ENCODE measurements at places on chromosomes 4 and X.

DNA sequence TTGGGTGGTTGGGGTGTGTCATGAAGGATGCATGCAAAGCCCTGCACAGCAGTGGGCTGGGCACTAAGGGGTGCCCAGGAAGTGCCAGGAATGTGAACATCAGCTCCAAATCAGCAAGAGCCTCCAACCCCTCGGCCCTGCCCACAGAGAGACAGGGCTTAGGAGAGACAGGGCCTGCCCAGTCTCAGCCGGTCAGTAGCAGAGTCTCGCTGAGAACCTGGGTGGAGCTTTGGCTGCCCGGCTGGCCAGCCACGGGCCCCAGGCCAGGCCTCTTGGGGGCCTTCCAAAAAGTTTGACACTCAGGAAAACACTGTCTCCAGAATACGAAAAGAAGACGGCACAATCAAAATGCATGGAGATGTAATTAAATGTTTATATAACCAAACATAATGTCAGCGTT, 4.3 kb upstream of the MXD4 start:
- no peak for DNase-seq

DNA sequence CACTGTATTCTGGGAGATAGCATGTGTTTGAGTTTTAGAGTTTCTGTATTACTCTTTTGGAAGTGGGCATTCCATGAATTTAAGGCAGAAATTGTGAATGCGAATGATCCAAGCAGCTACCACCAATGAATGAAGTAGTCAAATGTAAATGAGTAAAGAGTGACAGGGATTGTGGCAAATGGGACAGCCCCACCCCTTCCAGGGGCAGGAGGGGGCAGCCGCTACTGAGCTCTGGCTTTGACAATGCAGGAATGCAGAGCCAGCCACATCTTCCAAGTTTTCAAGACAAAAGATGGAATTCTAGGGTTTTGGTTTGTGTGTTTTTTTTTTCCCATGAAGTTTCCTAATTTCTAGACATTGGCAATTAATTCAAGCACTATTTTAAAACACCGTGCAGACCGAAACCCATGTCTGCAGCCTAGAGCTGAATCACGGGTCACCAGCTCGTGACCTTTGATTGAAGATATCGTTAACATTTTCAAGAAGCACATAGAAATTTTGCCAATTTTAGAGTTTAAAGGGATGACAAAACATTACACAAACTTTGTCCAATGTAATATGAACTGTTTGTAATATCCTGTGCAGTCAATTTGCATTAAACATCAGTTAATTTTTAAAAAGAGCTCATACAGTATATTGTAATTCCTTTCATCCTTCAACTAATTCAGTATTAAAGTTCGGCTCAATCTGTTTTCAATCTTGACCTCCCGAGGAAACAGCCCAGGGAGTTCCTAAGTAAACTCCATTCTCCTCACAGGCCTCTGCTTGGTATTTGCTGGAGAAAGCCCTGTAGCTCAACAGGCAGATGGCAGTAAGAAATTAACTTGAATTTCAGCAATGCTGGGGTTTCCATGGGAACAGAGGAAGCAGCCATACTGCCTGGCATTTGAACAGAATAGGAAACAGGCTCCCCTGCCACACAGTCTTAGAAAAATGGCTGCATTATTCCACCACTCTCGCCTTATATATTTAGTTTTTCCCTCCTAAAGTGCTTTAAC, 83.4 kb downstream of the UCHL1 start:
- DNase-seq, result no peak

GRCh38 chr4:29131304-29131703, 1588.9 kb upstream of the PCDH7 start:
- DNase-seq, result no peak

DNA sequence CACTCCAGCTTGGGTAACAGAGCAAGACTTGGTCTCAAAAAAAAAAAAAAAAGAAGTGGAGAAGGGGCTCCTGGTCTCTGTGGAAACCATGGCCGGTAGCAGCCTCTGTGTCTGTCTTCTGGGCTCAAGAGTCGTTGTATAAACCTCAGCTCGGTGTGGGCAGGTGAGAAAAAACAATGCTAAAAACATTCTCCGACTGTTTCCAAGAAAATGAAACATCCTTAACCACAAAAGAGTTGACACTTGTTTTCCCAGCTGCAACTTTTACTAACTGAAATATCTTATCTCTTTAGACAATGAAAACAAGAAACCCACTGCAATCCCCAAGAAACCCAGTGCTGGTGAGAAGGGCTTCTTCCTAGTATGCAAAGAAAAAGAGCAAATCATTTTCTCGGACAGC, 26.2 kb downstream of the CD99 start:
- DNase-seq, result no peak

GRCh38 chr4:14254252-14254651, 626.7 kb upstream of the BOD1L1 start:
- peak; percentile 3 for DNase-seq

- DNase-seq, result no peak
Measured at GRCh38 chrX:39755143-39756032, 342.4 kb downstream of the BCOR start.

DNA sequence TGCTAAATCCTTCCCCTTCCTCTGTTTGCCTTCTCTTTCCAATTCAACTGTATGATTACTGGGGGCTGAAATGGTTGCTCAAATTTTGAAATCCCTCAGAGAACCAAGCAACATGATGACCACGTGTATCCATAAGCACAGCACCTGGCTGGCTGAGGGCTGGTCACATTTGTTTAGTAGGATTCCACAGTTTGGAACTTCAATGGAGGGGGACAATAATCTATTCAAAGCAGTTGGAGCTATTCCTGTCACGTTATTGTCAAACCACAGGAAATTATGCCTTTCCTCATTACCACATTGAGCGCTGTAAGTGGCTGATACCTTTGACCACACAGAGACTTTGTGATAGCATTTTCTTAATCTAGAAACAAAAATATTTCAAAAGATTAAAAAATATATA, 7.0 kb downstream of the TMSB4X start:
- no peak for DNase-seq

- DNase-seq, result no peak
Measured at GRCh38 chr4:61397174-61397573, 197.0 kb downstream of the ADGRL3 start.

- no peak for DNase-seq
Measured at GRCh38 chr4:182494103-182494502, 250.9 kb downstream of the TENM3 start.

DNA sequence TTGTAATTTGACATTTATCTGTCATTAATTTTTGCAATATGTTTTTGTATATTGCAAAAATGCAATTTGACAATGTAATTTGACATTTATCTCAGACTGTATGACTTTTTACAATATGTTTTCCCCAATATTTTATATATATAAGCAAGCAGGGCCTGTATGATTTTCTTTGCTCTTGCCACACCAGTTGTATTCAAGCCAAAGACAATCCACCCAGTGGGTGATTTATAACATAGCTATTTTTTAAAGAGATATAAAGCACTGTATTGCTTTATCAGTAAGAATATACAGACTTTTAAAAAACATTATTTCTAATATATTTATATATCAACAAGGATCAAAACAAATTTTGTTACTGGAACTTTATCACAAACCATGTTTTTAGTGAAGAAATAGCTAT, 47.3 kb downstream of the SLIT2 start:
- no peak for DNase-seq

DNA sequence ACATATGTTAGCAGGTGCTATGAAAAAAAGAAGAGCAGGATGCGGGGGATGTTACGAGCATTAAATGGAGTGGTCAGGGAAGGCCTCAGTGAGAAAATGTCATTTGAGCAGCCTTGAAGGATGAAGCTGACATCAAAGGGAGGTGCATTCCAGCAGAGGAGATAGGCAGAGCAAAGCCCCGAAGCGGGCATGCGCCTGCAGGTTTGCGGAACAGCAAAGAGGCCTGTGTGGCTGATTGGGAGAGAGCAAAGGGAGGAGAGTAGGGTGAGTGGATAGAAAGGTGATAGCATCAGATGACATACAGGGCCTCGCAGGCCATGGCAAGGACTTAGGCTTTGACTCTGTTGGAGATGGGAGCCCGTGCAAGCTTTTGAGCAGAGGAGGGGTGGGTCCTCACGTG, 95.4 kb upstream of the GPR50 start:
- DNase-seq, result no peak

DNA sequence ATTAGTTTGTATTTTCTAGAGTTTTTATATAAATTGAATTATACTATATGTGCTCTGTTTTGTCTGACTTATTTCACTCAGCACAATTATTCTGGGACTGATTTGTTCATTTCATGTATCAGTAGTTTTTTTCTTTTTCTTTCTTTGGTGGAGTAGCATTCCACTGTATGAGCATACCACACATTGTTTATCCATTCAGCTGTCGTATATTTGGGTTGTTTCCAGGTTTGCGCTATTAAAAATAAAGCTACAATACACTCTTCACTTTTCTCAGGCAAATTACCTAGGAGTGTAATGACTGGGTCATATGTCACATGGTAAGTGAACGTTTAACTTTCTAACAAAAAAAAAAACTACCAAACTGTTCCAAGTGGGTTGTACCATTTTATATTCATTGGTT, 9.6 kb upstream of the OTUD4 start:
- no peak for DNase-seq

GRCh38 chr4:17763931-17764330, 17.5 kb downstream of the FAM184B start:
- no peak for DNase-seq

GRCh38 chr4:95027905-95028618, 270.3 kb downstream of the BMPR1B start:
- no peak for DNase-seq

DNA sequence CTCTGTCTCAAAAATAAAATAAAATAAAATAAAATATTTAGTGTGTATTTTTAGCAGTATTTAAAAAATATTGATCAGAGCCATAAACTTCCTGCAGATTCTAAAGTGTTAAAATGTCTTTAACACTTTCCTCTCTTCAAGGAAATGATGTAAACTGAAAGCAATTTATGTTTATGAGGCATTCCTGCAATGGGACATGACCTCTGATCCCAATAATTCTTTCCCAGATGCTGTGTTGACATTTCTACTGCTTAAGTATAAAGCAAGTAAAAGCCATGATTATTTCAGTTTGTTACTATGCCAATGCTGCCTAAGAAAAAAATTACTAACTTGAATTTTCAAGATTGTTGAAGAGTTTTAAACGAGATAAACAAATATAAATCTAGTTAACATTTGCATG, 29.0 kb downstream of the COQ2 start:
- DNase-seq, result no peak

DNA sequence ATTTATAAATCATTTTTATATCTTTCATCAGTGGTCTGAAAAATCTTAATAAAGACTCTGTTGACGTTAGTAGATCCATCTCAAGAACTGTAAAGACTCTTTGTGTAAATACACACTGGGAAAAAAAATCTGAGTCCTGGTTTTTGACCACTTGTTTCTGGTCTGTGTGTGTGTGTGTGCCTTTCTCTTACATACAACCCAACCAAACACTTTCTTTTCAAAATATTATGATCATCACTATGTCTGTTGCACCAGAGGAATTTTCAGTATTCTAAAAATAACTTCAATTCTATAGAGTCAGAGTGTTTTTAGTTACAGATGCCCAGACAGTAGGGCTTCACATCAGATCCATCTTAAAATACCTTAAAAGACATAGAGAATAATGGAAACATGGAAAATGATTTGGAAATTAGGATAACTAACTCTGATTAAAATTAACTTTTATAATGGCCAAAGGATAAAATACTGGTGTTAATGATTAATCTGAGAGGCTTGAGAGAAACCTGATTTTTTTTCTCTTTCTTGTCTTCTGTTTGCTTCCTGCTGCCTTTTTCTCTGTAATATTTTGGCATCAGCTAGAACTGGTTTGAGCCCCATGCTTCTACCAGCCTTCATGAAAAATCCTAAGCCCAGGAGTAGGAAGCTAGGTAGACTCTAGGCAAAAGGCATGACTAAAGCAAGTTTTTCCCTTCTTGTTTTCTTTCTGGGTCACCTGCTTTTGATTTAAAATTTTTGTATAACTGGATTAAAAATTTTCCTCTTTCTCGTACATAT, 99.7 kb downstream of the ATXN3L start:
- no peak for DNase-seq

DNA sequence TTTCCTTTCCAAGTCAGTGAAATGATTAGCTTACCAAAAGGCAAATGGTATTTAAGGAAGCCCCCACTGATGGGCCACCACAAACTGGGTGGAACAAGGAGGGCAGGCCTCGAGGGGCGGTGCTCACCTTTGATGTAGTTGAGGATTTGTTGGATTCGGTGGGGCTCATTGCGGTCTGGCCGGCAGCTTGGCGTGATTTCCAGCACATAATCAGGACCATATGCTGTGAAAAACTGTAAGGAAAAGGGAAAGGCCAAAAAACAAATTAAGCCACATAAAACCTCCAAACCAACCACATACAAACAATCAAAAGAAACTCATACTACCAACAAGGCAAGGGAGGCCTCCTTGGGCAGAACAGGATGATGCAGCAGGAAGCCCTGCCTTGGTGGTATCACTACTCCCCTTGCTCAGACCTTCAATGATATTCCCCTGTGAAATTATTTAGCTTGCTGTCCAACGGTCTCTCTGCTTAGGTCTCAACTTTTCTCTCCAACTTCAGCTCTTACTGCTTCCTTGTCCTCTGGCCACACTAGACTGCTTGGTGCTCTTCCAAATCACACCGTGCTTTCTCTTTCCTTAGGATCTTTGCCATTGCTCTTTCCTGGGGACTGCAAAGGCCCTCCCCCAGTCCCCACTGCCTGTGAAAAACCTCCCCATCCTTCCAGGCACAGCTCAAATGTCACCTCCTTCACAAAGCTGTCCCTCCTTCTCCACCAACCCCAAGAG, 46.1 kb upstream of the CITED1 start:
- no peak for DNase-seq

GRCh38 chrX:39811376-39811775, 286.4 kb downstream of the BCOR start:
- no peak for DNase-seq

- no peak for DNase-seq
Measured at GRCh38 chr4:38673130-38673978, 9.4 kb downstream of the KLF3 start.

DNA sequence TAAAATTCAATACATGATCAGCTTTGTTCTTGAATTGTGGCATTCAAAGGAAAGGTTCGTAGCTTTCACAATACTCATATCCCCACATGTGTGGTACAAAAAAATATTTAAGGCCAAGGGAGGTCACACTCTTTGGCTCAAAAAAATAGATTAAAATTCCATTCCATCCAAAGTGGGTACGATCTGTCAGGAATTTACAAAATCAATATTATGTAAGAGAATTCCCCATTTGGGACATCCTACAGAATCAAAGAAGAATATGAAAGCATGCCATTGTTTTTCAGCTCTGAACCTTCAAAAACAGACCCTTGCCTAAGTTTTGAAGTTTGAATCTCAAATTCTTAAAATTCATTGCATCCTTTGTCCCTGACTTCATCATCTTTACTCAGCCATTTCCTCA, 85.8 kb downstream of the MID1 start:
- DNase-seq, result no peak

All from CD8-positive, alpha-beta T cell (primary cell).